ENCODE measurements at places on chromosomes 1 and 21.

GRCh38 chr1:239126884-239127283, 259.5 kb upstream of the CHRM3 start:
- no peak for DNase-seq

GRCh38 chr21:46639489-46640386, 4.3 kb downstream of the PRMT2 start:
- DNase-seq = no peak

DNA sequence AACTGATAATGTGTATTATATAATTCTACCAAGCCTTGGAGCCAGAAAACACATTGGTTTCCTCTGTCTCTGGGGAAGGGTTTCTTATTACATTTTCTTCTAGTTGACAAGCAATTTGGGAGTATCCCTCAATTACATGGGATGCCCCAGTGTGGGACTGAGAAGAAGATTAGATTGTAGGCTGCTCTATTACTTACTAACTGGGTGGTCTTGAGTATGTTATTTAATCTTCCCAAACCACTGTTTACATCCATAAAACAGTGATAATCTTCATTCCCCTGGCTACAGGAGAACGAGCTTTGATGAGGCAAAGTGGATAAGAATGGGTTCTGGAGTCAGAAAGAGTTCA, 105.8 kb downstream of the TSEN15 start:
- no peak for DNase-seq

DNA sequence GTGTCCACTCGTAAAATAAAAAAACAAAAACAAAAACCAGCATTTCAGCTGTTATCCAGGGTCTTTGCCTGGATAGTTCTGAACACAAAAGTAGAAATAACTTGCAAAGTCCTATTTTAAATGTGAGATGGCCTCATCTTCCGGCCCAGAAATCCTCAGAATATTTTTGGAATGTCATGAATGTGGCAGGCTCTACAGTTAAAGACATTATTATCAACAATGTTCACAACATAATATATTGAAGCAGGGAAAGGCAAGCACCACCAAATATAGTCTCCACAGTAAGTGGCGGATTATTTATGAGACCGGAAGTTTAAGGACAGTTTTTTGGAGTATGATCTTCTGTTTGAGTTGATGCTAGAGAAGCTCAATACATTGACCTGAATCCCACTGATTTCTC, 1.2 kb upstream of the C1orf198 start:
- DNase-seq = no peak

DNA sequence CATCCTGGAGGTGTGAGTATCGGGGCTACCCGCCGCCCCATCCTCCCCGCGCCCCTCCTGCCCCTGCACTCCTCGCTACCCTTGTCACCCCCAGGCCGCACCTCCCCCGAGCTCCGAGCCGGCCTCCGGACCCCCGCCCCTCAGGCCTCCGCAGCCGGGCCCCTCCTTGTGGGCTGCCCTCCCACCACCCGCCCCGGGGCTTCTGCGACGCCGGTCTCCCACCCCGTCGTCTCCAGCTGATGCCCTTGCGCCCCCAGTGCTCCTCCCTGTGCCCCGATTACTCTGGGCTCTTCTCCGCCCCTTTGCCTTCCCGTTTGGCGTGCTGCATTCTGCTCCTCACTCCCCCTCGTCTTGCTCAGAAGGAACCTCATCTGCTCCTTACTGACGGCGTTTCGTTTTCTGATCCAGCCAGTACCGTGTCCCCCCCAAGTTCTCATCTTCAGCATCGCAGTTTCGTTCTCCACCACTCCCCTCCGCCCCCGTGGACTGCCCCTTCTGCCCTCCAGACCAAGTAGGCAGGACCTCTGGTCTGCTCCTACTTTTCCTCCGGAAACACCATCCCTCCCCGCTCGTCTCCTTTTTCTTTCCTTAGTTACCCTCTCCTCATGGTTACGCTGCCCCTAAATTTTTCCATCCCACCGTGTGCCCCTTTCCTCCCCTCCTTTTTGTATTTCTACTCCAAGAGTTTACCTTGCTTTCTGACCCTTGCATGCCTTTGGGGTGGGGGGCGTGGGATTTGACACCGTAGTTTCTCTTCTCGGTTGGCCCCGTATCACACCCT, 841 bp downstream of the SNX27 start:
- no peak for DNase-seq

- no peak for DNase-seq
Measured at GRCh38 chr21:19120591-19120990, 717.0 kb upstream of the TMPRSS15 start.

DNA sequence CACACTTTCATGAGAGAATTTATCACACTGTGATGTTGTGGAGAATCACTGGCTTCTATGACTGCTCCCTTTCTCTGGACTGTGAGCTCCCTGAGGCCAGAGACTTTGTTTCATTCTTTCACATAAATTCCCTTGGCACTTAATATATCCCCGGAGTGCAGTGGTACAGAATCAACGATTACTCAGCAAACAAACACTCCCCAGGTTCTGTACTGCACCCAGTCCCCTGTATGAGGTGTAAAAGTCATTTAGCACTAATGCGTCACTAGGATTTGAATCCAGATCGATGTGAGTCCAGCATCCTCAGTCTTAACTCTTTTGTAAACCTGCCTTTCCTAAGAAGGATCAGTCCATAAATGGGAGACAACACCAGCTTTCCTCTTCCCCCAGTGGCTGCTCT, 6.8 kb upstream of the UTP25 start:
- DNase-seq = no peak

GRCh38 chr1:1732381-1732780, 8.2 kb upstream of the CDK11A start:
- no peak for DNase-seq

GRCh38 chr1:241532864-241533263, 686 bp downstream of the KMO start:
- no peak for DNase-seq

DNA sequence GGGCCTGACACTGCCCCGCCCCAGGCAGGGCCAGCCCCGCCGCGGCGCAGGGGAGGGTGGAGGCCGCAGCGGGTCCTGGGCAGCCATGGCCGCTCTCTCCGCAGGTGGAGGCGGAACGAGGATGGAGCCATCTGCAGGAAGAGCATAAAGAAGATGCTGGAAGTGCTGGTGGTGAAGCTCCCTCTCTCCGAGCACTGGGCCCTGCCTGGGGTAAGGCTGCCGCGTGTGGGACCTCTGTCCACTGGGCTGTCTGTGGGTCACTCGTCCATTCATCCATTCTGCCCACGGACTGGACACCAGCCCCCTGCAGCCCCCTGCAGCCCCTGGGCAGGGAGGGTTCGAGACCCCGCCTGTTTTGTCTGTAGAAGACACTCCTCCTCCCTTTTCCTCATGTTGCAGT, 18.4 kb upstream of the LRRC3 start:
- DNase-seq = no peak

DNA sequence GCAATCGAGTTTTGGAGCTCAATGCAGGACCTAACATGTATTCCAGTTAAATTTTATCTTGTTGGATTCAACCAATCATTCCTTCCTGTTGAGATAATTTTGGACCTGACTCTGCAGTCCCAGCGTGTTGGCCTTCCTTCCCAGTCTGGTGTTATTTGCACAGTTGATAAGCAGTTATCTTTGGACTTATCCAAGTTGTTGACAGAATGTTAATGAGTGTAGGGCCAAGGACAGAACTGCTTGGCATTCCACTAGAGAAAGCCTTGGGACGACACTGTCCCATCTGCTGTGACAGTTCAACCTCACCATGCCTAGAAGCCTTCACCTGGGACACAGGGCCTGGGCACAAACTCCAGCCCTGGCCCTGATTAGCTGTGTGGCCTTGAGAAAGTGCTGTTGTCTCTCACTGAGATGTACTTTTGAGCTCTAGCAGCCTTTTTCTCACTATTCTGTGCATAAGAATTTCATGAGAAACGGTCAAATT, 104.1 kb upstream of the SLC25A33 start:
- no peak for DNase-seq

- no peak for DNase-seq
Measured at GRCh38 chr1:53754484-53755312, 15.7 kb upstream of the GLIS1 start.

- no peak for DNase-seq
Measured at GRCh38 chr1:116842654-116843053, 67.1 kb upstream of the PTGFRN start.

- no peak for DNase-seq
Measured at GRCh38 chr1:59593798-59594790, 220.7 kb upstream of the HOOK1 start.
